ENCODE measurements at places on chromosomes 4 and X. TPM values are rescaled to one million over a fixed set of nuclear protein-coding genes. Genes with fewer than 3 reads are reported as not detected.

GRCh38 chrX:8981723-8982122 lies 52.2 kb downstream of the FAM9B start:
- no peaks in the 10 kb centered on the region for H3K27me3 ChIP-seq
- no peak overlapping the region for H3K27ac ChIP-seq
- no peaks in the 10 kb centered on the region for H3K4me1 ChIP-seq
- DNase-seq: no peak

GRCh38 chrX:121902463-121902862 lies 855.1 kb downstream of the GLUD2 start:
- no peaks in the 10 kb centered on the region for H3K27me3 ChIP-seq
- H3K4me3 ChIP-seq: no peak overlapping the region
- no peak overlapping the region for H3K27ac ChIP-seq
- H3K36me3 ChIP-seq: no peaks in the 10 kb centered on the region
- DNase-seq: no peak
- no peaks in the 10 kb centered on the region for H3K4me1 ChIP-seq

Gene RIPPLY1
- not detected for polyA plus RNA-seq

Gene RTL3
- not detected for polyA plus RNA-seq

Gene ACOT9
- 23.5 TPM for polyA plus RNA-seq

Gene FGF2
- polyA plus RNA-seq: 28.3 TPM

- no peak overlapping the region for H3K4me3 ChIP-seq
- no peaks in the 10 kb centered on the region for H3K27me3 ChIP-seq
- no peak for DNase-seq
- H3K4me1 ChIP-seq: no peaks in the 10 kb centered on the region
- H3K36me3 ChIP-seq: no peaks in the 10 kb centered on the region
- H3K27ac ChIP-seq: no peak overlapping the region
Observed at GRCh38 chr4:8349664-8350236, 80.2 kb downstream of the HTRA3 start.

GRCh38 chr4:107458194-107458593 lies 261.8 kb downstream of the PAPSS1 start:
- no peaks in the 10 kb centered on the region for H3K27me3 ChIP-seq
- no peak overlapping the region for H3K27ac ChIP-seq
- H3K4me3 ChIP-seq: no peak overlapping the region
- peak; percentile 6 for DNase-seq
- no peaks in the 10 kb centered on the region for H3K4me1 ChIP-seq

DNA sequence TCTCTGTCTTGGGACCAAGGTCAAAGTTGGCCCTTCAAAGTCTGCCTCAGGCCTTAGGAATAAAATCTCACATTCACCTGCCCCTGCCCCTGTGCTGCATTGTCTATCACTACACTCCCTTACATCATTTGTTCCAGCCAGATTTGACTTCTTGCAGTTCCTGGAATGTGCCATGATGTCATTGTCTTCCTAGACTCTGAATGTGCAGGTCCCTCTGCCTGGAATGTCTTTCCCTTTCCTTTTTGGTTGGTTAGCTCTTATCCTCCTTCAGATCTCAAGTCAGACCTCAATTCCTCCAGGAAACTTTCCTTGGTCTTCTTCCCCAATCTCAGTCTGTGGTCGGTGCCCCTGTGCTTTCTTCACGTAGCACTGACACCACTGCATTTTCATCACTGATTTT lies 67.7 kb upstream of the EFNB1 start:
- no peaks in the 10 kb centered on the region for H3K27me3 ChIP-seq
- H3K4me3 ChIP-seq: no peak overlapping the region

DNA sequence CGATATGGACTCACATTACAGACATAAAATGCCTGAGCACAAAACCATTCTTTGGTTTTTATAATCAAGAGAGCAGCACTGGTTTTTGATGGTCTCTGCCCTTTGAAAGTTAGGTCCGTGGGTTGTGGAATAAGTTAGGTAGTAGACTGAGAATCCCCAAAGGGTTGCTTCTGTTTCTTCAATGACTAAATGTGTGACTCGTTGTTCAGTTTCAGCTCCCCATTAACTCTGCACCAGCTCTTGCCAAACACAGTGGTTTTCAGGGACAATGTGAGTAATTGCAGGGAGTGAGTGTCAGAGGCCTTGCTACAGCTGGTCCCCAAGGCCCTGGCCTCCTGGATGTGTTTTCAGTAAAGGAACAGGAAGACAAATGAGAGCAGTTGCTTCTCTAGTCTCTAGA lies 24.8 kb downstream of the SMIM20 start:
- no peak overlapping the region for H3K4me3 ChIP-seq
- no peak overlapping the region for H3K27ac ChIP-seq
- H3K27me3 ChIP-seq: no peaks in the 10 kb centered on the region
- no peaks in the 10 kb centered on the region for H3K4me1 ChIP-seq

All from GM23338 (cell line).